ENCODE measurements at places on chromosomes 2 and 18.
A peak's percentile ranks its signal among the peaks of the same experiment; 100 is the strongest.

DNA sequence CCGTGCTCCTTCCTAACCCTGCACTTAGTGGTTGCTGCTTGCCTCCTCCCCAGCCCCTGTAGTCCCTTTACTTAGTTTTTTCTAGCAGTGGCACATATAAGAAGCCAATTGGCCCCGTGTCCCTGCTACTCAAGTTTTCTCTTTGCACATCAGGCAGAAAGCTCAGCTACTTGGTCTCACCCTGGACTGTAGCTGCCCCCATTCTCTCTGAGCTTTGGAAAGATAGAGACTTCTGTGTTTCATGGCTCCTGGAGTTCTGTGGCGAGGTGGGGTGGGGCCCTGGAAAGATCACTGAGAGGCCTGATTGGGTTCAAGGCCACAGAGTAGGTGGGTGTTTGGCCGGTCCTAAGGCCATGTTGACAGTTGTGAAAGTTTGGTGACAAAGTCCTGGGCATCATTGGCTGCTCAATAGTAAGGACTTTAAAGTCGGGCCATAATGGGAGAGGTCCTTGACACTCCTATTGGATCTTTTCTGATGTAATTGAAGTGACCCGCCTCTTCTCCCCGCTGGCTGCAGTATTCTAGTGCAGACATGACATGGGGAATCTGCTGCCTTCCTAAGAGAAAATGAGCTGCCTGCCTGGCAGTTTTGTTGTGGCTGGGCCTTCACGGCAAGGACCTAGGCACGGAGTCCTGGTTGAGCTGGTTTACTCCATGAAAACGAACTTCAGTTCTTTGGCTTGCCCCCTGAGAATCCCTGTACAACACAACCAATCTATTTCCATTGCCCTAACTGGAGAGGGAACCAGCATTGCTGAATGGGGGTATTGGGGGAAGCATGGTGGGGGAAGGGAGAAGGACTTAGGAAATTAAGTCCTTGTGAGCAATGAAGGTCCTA is 26.2 kb upstream of the CYP27A1 start:
- DNase-seq, result no peak

DNA sequence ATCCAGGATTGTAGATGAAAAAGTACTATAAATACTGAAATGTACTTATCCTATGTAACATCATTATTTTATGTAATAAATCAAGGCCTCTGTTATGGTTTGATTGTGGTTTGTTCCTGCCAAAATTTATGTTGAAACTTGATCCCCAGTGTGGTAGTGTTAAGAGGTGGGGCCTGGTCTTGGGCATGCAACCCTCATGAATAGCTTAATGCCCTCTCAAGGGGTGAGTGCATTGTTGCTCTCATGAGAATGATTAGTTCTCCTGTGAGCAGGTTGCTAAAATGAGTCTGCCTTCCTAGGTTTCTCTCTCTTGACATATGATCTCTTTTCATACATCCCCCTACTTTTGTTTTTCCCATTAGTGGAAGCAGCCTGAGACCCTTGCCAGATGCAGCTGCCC is 915.4 kb downstream of the TSN start:
- DNase-seq, result no peak

GRCh38 chr2:59249441-59250306 is 1008.5 kb upstream of the FANCL start:
- DNase-seq, result no peak

DNA sequence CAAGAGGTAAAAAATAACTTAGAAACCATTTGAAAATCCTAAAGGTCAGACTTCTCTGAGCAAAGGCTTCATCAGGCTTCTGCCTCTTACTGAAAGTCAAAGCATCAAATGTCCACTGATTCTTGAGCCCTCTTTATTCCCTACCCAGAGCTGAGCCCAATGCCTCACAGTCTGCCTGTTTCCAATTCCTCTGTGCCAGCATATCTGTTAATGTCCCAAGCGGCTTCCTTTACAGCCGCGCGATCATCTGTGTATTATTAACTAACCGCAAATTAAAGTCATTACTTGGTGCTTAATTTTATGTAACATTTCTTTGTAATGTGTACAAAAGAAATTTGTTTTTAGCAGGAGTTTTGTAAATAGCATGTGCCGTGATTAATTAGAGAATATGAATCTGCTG is 418.8 kb upstream of the HNRNPA3 start:
- DNase-seq, result no peak

- DNase-seq, result no peak
Measured at GRCh38 chr18:32383050-32383819, 87.4 kb downstream of the GAREM1 start.

- no peak for DNase-seq
Measured at GRCh38 chr2:207819839-207820784, 50.4 kb upstream of the FZD5 start.

GRCh38 chr2:229725716-229726574 is 11.6 kb upstream of the DNER start:
- no peak for DNase-seq

GRCh38 chr2:171735991-171736710 is 48.9 kb downstream of the DYNC1I2 start:
- no peak for DNase-seq

DNA sequence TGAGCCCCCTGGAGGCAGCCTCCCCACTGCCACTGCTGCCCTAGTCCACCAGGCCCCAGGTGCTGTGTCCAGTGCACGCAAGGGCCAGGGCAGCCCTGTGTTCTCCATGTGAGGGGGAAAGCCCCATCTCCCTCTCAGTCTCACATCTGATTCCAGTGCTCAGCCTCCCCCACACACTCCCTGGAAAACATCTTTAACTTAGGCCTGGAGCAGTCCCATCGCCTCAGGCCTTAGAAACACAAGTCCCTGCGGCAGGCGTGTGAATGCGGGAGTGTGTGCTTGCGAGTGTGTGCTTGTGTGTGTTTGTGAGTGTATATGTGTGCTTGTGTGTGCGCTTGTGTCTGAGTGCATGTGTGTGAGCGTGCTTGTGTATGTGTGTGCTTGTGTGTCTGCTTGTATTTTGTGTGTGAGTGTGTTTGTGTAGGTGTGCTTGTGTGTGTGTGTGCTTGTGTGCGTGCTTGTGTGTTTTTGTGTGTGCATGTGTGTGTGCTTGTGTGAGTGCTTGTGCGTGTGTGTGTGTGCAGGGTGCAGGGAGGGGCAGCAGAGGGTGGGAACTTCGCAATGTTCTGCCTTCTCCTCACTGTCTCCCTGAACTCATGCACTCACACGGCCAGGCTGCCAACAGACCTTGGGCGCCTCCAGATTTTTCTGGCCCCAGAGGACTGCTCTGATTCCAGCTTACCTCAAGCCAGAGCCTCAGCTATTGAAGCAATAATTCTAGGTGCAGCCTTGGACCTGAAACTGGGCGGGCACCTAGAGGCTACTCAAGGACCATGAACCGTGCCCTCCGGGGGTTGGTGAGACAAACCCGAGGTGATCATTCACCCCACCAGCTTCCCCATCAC is 139.6 kb downstream of the CABLES1 start:
- DNase-seq, result no peak

GRCh38 chr2:101205521-101206479 is 46.9 kb upstream of the CNOT11 start:
- peak; percentile 89 for DNase-seq

- no peak for DNase-seq
Measured at GRCh38 chr18:55419132-55419946, 168.7 kb downstream of the TCF4 start.

DNA sequence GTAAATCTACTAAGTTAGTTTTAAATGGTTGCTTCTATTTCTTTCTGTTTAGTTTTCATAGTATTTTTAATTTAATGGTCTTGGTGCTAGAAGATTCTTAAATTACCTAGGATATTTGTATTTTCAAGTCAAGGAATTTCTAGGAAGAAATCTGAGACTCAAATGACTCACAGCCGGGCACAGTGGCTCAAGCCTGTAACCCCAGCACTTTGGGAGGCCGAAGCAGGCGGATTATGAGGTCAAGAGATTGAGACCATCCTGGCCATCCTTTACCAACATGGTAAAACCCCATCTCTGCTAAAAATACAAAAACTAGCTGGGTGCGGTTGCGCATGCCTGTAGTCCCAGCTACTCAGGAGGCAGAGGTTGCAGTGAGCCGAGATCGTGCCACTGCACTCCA is 95.5 kb downstream of the C2orf74 start:
- DNase-seq, result no peak

All from SW 1271 (cell line).